ENCODE measurements at places on chromosomes 6 and 20.

DNA sequence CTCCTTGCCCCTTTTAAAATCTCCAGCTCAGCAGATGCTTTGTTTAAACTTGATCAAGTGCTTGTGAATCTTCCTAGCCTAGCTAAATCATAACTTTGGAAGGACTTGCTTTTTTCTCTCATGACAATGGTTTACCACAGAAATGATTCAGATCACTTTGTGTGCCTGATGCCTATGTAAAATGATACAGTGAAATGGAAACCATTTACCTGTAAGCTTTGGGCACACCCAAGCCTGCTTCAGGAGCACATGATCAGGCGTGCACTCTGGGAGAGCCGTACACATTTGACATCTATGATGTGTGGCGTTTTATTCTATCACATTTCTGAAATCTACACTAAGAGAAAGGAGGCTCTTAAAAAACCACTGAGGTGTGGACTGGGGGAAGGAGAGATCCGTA is 41.1 kb downstream of the PTPN1 start:
- no peak for DNase-seq

DNA sequence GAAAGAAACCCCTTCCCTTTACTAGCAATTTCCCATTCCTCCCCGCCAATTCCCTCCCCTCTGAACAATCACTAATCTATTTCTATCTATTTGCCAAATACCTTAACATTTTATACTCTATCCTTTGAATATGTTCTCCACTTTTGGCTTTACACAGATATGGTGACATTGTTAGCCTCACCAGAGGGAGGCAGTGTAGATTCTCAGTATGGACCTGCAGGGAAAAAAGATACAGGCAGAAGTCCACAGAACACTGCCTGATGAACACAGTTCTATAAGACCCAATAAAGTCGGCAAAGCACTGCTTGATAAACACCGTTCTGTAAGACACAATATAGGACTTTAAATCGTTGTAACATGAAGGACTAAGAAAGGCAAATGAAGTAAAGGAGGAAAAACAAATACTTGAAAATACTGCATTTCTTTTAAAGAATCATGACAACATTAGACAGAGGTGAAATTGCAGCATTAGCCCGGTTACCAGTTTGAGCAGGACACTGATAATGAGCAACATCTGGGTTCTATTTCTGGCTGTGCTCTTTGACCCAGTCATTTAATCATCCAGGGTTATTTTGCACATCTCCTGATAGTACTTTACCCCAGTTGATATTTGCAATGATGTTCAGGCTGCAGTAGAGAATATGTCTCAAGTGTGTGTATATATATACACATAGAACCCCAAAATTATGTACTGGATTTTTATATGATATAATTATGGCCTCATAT is 296.8 kb downstream of the UTRN start:
- no peak for DNase-seq

DNA sequence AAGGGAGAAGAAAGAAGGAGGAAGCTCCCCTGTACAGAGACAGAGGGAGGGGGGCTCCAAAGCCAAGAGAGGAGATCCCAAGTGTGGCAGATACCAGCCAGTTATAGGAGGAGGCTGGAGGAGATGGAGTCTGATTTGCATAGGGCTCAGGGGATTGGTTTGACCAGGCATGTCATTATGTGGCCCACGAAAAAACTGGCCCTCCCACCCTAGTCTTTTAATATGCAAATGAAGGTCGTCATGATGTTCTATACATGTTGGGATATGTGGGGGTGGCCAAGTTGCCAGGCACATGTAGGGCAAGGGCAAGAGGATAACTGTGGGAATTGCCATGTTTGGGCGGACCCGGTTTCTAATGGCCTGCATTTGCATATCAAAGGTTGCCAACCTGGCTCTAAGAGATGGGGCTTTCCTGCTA is 17.6 kb upstream of the ZFP64 start:
- DNase-seq: no peak

DNA sequence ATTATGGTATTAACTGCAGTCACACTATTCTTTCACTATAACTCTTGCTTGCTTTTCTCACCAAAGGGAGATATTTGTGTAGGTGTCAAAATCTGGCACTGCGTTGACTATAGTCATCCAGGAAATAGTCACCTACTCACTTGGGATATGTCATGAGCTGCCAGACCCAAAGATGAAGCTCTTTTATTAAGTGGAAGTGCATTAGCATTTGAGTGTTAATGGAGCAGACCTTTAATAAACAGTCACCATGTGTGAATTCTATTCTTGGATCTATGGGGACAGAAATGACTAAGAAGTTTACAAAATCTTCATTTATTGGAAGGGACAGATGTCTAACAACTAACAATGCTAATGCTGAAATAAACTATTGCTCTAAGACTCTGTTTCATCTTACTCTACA is 130.1 kb upstream of the NEDD9 start:
- no peak for DNase-seq

DNA sequence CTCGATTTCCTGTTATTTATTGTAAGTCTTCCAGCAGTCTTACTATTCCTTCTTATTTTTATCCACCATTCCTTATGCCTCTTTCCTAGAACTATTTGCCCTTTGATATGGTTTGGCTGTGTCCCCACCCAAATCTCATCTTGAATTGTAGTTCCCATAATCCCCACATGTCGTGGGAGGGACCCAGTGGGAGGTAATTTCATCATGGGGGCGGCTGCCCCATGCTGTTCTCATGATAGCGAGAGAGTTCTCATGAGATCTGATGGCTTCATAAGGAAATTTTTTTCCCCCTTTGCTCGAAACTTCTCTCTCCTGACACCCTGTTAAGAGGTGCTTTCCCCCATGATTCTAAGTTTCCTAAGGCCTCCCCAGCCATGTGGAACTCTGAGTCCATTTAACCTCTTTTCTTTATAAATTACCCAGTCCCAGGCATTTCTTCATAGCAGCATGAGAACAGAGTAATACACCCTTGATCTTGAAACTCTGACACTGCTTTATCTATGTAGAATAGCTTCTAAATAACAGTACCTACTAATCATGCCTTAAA is 48.8 kb downstream of the PLN start:
- no peak for DNase-seq

DNA sequence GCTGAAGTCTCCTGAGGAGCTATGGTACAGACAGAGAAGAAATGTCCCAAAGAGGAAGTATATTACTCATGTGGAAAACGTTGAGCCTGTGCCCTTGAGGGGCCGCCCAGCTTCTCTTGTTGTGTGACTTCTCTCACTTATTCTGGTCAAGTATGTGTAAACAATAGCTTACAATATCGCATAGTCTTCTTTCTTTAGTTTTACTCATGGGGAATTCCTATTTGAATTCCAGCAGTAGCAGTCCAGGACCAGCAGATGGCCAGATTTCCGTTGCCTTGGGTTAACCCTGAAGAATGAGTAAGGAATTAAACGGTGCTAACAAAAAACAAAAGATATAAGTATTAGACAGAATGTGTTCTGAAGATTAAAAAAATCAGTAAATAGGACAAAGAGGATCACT is 522.0 kb upstream of the GJE1 start:
- no peak for DNase-seq

DNA sequence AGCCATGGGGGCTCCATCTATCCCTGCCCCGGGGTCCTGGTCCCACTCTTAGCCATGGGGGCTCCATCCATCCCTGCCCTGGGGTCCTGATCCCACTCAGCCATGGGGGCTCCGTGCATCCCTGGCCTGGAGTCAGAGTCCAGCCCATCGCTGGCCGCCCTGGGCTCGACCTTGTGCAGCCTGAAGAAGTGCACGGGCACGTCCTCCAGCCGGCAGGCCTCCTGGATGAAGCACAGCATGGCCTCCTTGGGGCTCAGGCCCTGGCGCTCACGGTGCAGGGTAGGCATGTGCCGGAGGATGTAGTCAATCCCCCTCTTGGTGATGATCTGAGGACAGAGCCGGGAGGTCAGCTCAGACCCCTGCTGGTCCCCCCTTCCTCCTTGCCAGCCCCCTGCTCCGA is 15.6 kb downstream of the FRMD1 start:
- DNase-seq: no peak

- no peak for DNase-seq
Observed at GRCh38 chr6:6586671-6587526, 1.6 kb upstream of the LY86 start.

DNA sequence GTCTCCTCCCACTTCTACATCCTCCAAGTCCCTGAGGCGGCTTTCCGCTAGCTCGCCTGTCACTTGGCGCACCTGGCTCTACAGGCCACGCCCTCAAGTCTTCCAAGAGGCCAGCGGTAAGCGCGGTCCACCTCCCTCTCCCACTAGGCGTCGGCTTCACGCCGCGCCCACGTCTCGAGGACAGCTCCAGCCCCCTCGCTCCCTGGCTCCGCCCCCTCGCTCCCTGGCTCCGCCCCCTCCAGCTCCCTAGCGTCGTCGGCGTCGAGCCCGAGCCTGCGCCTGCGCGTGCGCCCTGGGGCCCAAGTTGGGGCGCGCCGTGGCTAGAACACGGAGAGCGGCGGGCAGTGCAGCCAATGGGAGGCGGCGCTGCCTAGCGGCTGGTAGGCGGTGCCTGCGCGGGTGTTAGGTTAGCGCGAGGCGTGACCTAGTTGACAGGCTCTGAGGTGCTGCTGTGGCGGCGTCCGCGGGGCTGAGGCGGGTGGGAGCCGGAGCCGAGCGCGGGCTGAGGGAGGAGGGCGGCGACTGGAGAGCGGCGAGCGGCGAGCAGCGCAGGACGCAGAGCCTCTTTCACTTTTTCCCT is at the start of gene MACROD2:
Gene MACROD2 (plus strand): TSS at position 431 of the 580 bp plus-strand sequence.
- DNase-seq: peak; percentile 90

DNA sequence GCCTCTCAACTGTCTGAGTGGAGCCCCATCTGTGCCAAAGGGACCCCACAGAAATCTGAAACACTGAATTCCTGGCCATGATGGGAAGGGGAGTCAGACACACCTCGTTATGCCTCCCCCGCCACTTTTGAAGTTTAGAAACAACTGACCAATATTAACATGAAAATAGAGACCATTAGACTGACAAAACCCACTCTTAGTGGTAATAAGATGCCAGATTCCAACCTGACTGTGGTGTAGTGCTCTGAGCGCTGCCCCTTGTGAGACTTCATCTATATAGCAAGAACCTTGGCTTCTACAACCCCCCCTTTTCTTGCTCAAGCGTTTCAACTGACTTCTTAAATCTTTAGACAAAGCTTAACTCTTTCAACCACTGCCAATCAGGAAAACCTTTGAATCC is 46.1 kb upstream of the UNC93A start:
- DNase-seq: no peak

DNA sequence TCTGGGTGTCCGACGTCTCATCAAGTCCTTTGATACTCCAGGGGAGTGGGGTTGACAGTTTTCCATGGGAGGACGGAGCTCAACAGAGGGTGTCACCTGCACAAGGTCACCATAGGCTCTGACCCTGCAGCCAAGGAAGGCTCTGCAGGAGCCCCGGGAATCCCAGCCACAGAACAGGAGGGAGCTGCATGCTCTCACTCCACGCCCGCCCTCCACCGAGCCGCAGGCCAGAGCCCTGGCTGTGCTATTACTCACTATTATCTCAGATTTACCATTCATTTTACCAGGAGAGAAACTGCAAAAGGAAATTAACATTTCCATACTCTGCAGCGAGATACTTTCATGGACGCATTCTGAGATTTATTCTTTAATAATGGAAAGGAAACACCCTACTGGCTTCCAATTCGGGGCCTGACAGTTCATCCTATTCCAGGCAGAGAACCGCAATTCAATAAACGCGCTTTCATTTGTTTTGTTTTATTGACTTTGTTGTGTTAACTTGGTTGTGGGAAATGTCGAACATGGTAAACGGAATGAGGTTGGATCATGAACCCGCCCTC is 18.3 kb upstream of the NTSR1 start:
- no peak for DNase-seq

DNA sequence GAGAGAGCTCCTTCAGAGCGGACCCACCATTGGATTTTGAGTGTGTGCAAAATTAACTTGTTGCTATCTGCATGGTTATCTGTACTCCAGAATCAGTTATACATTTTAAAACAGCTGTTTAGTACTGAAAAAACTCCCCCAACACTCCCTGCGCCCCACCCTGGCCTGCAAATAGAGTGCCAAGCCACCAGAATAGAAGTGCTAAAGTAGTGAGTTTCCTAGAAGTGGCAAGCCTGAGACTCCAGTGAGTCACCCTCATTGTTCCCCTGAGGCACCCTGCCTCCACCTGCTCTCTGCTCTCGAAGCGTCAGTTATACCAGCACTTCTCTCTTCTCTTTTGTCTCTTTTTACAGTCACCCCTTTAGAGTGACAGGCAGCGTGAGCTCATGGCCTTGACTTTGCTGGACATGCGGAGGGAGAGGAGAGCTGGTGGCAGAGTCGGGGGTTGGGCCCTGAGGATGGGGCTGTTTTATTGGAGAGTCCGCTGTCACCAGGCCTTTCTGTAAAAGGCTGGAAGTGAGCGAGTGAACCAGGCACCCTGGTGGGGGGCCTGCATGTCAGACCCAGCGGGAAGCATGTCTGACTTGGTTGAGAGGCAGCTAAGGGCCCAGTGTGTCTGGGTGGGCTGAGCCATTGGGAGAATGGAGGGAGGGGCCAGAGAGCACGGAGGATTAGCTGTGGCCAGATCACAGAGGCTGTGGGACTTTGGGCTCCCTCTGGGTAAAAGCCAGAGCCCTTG is 10.4 kb downstream of the IGF2R start:
- DNase-seq: peak; percentile 41

DNA sequence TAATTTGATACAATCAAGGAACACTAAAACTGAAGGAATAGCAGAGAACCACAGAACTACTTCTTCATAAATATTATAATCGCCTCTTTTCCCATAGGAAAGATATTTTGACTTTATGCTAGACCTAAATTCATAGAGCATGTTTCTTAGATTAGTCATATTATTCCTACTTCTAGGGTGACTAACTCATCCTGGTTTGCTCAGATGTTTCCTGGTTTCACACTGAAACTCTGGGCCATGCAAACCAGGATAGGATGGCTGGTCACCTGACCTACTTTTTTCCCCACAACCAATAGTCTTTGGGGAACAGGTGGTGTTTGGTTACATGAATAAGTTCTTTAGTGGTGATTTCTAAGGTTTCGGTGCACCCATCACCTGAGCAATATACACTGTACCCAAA is 42.8 kb downstream of the MMS22L start:
- no peak for DNase-seq

- no peak for DNase-seq
Observed at GRCh38 chr6:163732479-163732878, 318.0 kb downstream of the QKI start.

DNA sequence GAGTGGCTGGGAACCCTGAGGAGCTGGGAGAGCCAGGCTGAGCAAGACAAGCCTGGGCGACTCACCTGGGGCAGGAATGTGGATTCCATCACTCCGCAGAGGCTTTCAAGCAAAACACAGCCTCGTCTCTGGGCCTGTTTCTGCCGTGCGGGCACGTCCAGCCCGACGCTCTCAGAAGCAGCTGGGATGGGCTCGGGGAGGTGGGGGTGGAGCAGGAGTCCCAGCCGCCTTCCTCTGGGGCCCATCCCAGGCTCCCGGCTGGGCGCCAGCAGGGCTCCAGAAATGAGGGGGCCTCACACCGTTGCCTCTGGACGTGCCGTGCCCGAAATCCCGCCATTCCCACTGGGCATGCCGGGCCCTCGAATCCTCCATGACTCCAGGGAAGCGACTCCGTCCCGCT is 8.7 kb upstream of the RPS21 start:
- DNase-seq: no peak

GRCh38 chr6:31922942-31923341 is 4.6 kb upstream of the C2 start:
- DNase-seq: no peak

All from frontal cortex (tissue), 4 donors.